ENCODE measurements at places on chromosomes 7 and 10.

DNA sequence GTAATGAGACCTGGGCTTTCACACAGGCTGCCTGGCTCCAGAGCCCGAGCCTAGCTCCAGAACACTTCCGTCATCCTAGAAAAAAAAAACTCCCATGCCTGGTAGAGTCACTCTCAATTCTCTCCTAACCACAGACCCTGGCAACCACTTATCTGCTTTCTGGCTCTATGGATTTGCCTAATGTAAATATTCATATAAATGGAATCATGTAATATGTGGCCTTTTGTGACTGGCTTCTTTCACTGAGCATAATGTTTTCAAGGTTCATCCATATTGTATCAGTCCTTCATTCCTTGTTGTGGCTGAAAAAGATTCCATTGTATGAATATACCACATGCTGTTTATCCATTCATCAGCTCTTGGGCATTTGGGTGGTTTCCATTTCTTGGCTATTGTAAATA is 167.7 kb upstream of the MKLN1 start:
- no peak for DNase-seq

- DNase-seq: no peak
Measured at GRCh38 chr7:127957886-127958285, 73.4 kb downstream of the LRRC4 start.

DNA sequence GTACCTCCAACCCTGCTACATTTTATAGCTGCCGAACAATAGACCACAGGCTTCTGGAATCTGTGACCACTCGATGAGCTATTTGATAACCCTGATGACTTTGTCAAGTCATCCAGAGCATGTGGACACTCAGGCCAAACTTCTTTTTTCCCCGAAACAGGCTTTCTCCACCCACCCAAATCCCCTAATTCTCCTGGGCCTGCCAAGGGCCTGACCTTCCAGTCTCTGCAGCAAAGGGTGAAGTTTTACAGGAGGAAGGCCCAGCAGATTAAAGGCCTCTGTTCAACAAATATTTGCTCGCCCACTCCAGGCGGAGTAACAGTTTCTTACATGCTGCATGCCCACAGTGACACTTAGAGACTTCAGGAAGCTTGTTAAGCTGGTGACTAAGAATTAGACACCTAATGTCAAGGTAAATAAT is 2.0 kb downstream of the JCAD start:
- no peak for DNase-seq

DNA sequence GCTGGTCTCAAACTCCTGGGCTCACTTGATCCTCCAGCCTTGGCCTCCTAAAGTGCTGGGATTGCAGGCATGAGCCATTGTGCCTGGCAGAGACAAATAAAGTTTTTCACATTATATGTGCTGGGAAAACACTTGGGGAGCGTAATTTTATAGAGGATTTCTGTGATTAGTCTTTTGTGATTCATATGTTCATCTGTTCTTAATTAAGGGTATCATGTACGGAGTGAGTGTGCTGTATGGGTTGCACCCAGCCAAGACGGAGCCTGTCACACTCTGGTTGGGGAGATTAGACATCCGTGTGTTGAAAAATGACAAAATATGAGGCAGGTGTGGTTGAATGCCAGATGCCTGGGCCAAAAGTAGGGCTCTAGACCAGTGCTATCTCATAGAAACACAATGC is 10.3 kb downstream of the ADRB1 start:
- no peak for DNase-seq

DNA sequence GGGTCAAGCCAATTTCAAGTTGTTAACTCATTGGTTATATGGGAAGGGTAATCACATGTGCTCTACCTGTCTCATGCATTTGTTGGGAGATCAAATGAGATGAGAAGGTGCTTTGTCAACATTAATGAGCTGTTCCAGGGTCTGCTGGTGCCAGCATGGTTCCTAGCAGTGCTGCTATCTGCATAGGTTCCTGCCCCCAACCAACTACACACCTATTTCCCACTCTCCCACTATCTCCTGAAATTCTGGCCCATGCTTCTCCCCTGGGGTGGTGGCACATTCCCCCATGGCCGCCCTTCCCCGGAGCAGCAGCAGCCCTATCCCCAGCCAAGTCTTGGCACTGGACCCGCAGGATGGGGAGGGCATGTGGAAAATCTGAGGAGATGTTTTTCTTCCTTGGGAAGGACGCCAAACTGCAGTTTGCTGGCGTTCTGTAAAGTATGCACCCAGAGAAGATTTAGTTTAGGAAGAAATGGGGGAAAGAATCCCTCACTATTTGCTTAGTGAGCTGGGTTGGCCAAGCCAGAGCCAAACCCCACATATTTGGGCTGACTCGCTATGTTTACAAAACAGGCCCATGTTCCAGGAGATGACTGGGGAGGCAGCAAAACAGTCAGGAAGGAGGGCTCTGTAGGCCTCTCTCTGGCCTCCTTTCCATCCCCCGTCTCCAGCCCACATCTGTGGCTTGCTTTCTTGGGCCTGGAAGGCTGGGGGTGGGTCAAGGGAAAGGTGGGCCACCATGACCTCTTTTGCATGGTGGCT is 42.5 kb downstream of the PPP1R3C start:
- DNase-seq: peak; percentile 83

DNA sequence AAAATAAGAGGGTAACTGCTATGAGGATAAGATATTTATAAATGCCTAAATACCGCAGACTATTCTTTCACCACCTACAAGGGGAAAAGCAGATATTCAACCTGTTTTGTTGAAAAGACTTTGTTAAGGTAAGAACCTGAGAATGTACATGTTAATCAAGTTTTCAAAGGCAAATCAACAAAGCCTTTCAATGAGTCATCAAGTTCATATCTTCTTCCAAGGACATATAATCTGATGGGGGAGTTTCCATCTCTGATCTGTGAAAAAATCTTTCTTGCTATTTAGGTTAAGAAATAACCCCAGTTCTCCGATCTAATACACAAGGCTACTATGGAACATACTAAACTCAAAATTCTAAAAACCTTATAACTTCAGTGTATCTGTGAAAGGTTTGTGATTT is 40.0 kb upstream of the ANLN start:
- DNase-seq: no peak

DNA sequence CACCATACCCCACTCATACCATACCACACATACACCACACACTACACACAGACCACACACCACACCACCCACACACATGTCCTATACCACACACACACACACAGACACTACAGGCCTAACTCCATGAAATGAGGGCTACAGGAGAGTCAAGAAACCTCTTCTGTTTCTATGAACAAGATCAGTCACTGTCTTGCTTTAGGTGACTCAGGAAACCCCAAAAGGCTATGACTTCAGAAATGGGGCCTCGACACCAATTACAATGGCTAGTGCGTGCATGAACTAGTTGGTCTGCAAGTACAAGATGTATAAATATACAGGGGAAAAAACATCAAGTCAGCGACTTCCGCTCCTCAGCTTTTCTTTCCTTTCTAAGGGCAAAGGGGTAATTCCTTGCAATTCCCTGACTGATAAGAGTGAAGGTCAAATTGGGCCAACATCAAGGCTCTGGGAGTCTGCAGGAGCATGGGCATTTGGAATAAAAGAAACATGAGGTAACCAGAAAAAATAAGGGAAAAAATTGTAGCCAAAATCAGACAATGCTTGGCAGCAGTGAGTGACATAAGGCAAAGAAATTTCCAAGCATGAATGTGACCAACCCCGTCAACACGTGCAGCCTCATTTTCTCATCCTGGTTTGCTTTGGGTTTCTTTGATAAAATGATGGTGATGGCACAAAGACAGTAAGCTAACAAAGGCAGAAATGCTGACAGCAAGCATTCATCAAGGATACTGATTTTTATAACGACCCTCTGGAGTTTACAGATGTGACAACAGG is 1.5 kb downstream of the PKD1L1 start:
- DNase-seq: no peak

DNA sequence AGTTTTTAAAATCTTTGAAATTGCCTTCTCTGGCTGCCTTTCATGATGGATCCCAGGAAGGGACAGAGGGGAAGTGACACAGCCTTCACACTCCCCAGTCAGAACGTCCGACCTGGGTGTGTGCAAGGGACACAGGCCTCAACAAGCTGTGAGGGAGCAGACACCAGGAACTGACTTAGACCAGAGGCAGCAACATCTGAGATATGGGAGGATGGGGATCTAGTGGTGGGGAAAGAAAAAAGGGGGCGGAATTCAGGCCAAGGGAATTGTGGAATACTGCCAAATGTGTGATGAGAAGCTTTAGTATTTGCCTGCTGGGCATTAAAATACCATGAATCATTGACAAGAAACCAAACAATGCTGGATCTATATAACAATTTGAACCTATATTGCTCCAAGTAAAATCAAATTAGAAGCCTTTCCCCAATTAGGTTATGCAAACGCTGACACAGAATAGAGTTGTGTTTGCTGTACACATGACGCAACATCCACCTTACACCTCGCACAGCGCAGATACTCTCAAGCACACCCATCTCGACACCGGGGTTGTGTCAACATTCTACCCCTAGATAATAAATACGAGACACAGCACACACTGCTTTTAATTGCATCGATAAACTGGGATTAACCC is 17.2 kb upstream of the MNX1 start:
- DNase-seq: no peak

DNA sequence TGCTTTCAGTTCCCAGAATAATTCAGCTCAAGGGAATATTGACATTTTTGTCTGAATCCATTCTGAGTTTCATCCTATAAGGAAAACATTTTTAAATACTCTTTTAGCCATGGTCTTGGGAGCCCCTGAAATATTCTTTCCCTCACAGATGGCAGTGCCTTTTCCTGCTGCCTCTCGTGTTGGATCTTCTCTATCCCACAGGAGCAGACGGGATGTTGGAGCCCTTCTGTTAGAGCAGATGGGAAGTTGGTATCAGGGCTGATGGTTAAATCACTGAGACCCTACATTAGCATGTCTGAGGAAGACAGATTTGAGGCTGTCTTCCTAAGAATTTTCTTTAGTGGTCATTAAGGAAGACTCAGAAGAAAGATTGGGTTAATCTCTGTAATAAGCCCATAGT is 737.8 kb downstream of the LRMDA start:
- DNase-seq: no peak

- DNase-seq: no peak
Measured at GRCh38 chr7:108308276-108308675, 148.0 kb downstream of the NRCAM start.

GRCh38 chr10:80140251-80140650 is 7.7 kb downstream of the PLAC9 start:
- DNase-seq: no peak

DNA sequence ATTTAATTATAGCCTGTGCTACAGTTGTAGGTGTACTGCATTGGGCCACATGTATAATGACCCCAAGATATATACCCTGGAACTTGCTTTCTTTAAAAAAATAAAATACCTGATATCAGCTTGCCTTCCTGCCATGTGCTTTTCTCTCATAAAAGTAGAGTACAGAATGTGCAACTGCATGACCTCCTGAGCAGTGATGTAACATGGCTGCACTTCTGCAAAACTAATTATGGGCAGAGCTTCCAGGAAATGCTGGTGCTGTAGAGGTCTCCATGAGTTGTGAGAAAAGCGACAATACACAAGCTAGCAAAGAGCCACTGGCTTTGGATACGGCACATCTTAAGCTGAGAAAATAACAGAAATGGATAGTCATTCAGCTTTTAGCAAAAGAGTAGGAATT is 6.5 kb upstream of the ERLIN1 start:
- peak; percentile 43 for DNase-seq

DNA sequence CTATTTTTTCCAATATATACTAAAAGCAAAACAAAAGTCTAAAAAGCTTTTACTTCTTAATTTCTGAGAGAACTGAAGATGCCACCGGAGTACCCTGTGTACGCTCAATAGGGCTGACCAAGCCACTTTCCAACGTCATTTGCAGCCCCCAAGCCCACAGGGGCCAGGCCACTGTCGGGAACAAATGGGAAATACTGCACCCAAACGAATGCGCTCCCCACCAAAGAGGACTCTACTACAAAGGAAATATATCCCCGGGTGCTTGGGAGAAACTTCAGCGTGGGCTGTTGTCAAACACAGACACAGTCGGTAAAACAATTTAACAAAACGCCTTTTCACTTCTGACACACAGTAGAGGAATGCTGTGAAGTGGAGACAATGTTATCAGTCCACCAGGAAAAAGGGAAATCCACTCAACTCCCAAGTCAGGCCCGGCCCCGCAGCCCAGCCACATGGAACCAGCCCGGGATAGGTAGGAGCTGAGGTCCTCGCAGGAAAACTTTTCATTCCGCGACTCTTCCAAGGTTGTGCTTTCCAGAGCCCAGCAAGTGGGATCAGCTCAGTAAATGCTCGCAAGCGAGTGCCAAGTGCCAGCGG is 1.4 kb downstream of the PARD3 start:
- no peak for DNase-seq

- DNase-seq: no peak
Measured at GRCh38 chr7:10770176-10770575, 203.5 kb upstream of the PHF14 start.

DNA sequence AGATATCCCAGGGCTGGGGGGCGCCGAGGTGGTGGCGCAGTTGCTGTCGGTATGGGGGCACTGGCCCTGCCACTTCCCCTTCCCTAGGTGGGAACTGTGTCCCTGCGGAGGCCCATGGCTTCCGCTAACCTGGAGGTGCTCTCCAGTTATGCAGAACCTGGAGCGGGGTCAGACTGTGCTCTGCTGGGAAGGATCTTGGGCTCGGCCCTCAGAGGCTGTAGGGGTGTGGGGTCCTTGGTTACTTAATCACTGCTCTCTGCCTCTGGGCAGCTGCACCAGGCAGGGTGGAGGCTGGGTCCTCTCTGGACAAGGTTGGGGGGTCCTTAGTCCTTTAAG is 2.4 kb downstream of the BRI3 start:
- no peak for DNase-seq

DNA sequence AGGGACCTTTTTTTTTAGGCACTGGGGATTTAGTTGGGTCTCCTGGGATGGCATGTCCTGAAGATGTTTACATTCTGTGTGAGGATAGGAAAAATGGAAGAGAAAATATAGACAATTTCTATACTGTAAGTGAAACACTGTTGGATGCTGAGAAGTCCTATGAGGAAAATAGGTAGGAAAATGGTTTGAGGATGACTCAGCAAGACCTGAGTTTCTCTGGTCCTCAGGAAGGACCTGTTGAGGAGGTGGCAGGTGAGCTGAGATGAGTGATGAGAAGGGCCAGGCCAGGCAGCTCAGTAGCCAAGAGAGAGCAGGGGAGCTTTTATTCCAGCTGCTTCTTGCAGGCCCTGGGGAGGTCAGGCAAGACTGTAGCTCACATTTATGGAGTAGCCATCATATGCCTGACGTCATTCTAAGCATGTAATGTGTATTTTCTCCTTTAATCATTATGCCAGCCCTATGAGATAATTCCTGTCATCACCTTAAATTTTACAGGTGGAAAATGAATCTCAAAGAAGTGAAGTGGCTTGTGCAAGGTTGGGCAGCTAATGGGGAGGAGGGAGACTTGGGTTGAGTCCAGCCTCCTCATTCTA is 19.1 kb upstream of the LRRC18 start:
- DNase-seq: no peak
